Natural killer cell treated with Interleukin-12 subunit alpha and Interleukin-12 subunit beta and Interleukin-15 and Interleukin-18, amount 100 ng/mL, for 72 hours (primary cell): ENCODE measurements at places on chromosomes 1 and 21. TPM values are rescaled to one million over a fixed set of nuclear protein-coding genes. Genes with fewer than 3 reads are reported as not detected.

The CHI3L2 gene
- 30.6 TPM for total RNA-seq

The C8A gene
- total RNA-seq: not detected

The MTARC2 gene
- not detected for total RNA-seq

The C1orf174 gene
- total RNA-seq: 31.0 TPM

The SMAP2 gene
- 158 TPM for total RNA-seq

The KNCN gene
- not detected for total RNA-seq

DNA sequence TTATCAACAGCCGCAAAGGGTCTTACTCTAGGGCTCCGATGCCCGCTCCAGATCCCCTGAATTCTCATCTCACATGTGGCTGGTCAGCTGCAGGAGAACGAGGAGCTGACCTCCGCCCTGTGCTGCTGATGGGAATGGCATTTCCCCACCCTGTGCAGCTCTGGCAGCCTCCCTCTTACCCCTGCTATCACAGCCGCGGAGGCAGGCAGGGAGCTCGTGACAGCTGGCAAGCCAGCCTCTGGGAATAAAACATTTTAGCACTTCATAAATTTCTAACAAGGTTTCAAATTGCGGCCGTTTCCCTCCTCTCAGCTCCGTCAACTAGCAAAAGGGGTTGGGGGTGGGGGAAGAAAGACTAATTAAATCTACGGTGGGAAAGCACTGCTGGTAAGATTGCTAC lies 81.1 kb downstream of the DSCAM start:
- no peak for DNase-seq
- H3K36me3 ChIP-seq: no peaks in the 10 kb centered on the region
- no peak overlapping the region for H3K27ac ChIP-seq
- H3K4me1 ChIP-seq: no peaks in the 10 kb centered on the region

DNA sequence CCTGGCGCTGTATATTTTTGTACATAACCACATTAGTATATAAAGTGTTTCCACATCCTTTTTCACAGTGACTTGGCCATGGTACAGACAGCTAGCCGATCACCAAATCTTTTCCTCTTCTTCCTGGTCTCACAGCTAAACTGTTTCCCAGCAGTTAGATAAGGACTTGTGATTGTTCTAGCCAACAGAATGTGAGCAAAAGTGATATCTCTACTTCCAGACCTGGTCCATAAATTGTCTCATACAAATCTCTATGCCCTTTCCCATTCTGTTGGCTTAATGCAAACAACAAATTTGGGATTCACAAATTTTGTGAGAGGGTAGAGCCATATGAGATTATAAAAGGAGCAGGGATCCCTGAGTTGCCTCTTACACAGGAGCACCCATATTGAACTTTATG lies 19.5 kb downstream of the PAFAH2 start:
- no peak overlapping the region for H3K27ac ChIP-seq
- H3K36me3 ChIP-seq: peaks cover 28% of the 10 kb centered on the region
- no peak for DNase-seq
- no peaks in the 10 kb centered on the region for H3K27me3 ChIP-seq
- H3K4me1 ChIP-seq: peaks cover 28% of the 10 kb centered on the region
- no peak overlapping the region for H3K4me3 ChIP-seq

DNA sequence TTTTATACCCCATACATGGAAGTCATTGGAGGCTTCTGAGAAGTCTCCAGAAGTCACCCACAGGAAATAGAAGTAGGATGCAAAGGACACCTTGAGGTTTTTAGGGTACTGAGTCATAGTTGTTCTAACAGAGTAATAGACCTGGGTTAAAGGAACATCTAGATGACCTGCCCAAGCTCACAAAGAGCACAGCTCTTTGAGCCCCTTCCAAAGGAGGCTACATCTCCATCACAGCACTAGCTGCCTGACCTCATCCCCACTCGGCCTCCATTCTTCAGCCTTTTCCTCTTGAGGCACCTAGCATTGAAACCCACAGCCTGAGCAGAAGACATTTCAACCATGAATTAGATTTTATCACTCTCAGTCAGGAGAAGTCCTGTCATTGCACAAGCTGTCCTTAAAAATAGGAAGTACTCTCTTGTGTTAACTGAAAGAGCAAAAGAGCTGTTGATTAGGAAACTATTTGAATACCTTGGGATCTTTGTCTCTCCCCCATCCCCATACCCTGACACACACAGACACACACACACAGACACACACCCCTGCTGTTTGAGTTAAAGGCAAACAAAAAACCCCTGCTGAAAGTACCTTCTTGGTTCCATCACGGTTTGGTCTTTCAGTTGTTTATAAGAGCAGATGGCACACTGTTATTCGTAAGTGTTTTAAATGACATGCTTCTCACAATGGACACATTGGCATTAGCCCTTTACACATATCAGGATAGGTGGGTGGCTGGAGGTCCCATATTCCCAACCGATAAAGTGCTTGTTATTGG lies 22.2 kb downstream of the MKNK1 start:
- peak overlapping the region; percentile 74 for H3K27ac ChIP-seq
- H3K36me3 ChIP-seq: peaks cover 13% of the 10 kb centered on the region
- peaks cover 31% of the 10 kb centered on the region for H3K4me1 ChIP-seq
- peak overlapping the region; percentile 59 for H3K4me3 ChIP-seq
- peak; percentile 65 for DNase-seq

- peak overlapping the region; percentile 91 for H3K4me3 ChIP-seq
- no peaks in the 10 kb centered on the region for H3K27me3 ChIP-seq
- peaks cover 6% of the 10 kb centered on the region for H3K36me3 ChIP-seq
- DNase-seq: peak; percentile 88
Measured at GRCh38 chr1:32989160-32990050, 24.8 kb upstream of the RNF19B start.

- H3K27ac ChIP-seq: no peak overlapping the region
- H3K36me3 ChIP-seq: no peaks in the 10 kb centered on the region
Measured at GRCh38 chr1:57024855-57025254, 59.0 kb upstream of the C8B start.

DNA sequence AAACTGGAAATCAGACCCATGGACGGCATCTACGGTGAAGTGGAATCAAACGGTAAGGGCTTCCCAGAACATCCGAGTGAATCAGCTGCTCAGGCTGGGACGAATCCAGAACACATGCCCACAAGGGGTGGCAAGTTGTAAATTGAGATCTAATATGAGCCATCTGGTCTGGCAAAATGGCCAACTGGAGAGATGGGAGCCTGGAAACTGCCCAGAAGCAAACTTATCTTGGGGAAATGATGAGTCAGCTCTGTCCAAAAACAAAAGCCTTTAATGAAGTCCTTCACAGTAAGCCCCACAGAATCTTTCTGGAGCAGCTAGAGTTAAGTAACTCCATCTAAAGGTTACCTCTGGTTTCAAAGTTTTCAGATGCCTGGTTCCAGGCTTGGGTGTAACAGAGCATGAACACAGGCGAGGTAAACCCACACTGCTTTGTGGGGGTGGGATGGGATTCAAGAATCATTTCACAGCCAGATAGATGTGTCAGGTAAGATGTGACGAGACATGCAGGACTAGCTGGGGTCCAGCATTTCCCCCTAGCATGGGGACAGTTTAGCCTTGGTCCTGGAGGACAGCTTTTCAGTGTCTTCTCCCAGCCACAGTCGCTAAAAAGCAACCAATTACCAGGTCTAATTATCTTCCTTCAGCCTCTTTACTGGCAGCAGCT lies 10.5 kb upstream of the SRP9 start:
- no peaks in the 10 kb centered on the region for H3K27me3 ChIP-seq
- H3K4me1 ChIP-seq: no peaks in the 10 kb centered on the region
- no peaks in the 10 kb centered on the region for H3K36me3 ChIP-seq
- DNase-seq: no peak

GRCh38 chr21:44920694-44921604 lies at the start of gene ITGB2:
Gene ITGB2 (minus strand): TSS chr21:44920899. CDS start chr21:44910782, 10,117 bp downstream.
- H3K27me3 ChIP-seq: no peaks in the 10 kb centered on the region
- H3K4me3 ChIP-seq: peak within 1 kb of the TSS; percentile 98
- H3K36me3 ChIP-seq: peaks cover 6% of the 10 kb centered on the region
- H3K4me1 ChIP-seq: peaks cover 72% of the 10 kb centered on the region
- DNase-seq: peak; percentile 92

- no peak overlapping the region for H3K4me3 ChIP-seq
- H3K4me1 ChIP-seq: no peaks in the 10 kb centered on the region
- no peaks in the 10 kb centered on the region for H3K27me3 ChIP-seq
- no peaks in the 10 kb centered on the region for H3K36me3 ChIP-seq
- no peak for DNase-seq
Measured at GRCh38 chr1:113662101-113662500, 97.2 kb downstream of the PHTF1 start.

GRCh38 chr1:199728345-199728744 lies 299.2 kb upstream of the NR5A2 start:
- H3K4me3 ChIP-seq: no peak overlapping the region
- peaks cover 36% of the 10 kb centered on the region for H3K27me3 ChIP-seq
- DNase-seq: no peak
- H3K4me1 ChIP-seq: peaks cover 4% of the 10 kb centered on the region

DNA sequence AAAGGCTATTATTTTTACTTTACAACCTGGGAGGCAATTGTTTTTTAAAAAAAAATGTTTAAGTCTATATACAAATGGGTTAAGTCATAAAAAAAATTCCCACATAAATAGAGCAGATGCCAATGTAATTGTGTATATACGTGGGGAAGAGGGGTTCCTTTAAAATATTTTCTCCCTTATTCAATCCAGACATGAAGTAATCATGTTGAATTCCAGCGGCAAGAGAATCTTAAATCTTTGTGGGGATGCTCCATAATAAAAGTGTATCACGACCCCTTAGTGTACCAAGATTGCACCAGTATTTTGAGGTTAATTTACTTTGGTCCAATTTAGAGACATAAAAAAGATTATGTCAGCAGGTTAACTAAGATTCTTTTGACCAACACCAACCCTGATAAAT lies 62.1 kb downstream of the ARID4B start:
- no peaks in the 10 kb centered on the region for H3K27me3 ChIP-seq
- H3K36me3 ChIP-seq: no peaks in the 10 kb centered on the region
- H3K4me1 ChIP-seq: peaks cover 41% of the 10 kb centered on the region
- H3K27ac ChIP-seq: no peak overlapping the region
- no peak overlapping the region for H3K4me3 ChIP-seq

DNA sequence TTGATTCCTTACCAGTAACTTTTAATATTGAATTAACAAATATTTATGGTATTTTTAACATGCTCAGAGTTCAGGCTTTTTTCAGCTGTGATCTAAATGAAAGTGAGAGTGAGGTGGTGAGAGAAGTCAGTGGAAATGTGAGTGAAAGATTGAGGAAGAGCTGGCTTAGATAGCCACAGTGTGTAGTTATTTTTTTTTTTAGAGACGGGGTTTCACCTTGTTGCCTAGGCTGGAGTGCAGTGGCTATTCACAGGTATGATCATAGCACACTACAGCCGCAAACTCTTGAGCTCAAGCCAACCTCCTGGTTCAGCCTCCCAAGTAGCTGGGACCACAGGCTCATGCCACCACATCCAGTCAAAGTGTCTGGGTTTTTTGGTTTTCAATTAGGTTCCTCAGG lies 10.9 kb downstream of the RNF11 start:
- H3K4me1 ChIP-seq: peaks cover 28% of the 10 kb centered on the region
- peak overlapping the region; percentile 11 for H3K27ac ChIP-seq
- no peaks in the 10 kb centered on the region for H3K27me3 ChIP-seq
- H3K36me3 ChIP-seq: no peaks in the 10 kb centered on the region
- no peak overlapping the region for H3K4me3 ChIP-seq

DNA sequence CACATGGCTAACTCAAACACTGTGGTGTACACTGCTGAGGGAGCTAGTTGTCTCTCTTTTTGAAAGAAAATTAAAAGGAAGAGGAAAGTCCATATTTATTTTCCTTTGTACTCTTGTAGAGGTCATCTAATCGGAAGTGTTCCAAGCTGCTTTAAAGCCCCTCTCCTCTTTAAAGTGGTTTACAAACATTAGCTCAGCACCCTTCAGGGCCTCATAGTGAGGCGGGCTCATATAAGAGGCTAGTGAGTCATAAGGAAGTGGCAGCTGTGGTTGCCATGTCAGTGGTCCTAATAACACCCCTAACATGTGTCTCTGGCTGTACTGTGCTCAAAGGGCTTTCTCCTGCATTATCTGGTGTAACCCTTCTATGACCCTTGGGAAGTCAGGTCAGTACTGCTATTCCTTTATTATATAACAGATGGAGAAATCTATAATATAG lies 104.4 kb upstream of the SERBP1 start:
- no peaks in the 10 kb centered on the region for H3K27me3 ChIP-seq
- peak overlapping the region; percentile 48 for H3K27ac ChIP-seq
- peak; percentile 65 for DNase-seq
- H3K4me1 ChIP-seq: peaks cover 15% of the 10 kb centered on the region
- H3K4me3 ChIP-seq: peak overlapping the region; percentile 65

- H3K27me3 ChIP-seq: no peaks in the 10 kb centered on the region
- H3K4me1 ChIP-seq: peaks cover 61% of the 10 kb centered on the region
- no peak overlapping the region for H3K27ac ChIP-seq
- no peak for DNase-seq
- no peaks in the 10 kb centered on the region for H3K36me3 ChIP-seq
- H3K4me3 ChIP-seq: no peak overlapping the region
Measured at GRCh38 chr1:19411612-19412011, 73.7 kb downstream of the CAPZB start.

DNA sequence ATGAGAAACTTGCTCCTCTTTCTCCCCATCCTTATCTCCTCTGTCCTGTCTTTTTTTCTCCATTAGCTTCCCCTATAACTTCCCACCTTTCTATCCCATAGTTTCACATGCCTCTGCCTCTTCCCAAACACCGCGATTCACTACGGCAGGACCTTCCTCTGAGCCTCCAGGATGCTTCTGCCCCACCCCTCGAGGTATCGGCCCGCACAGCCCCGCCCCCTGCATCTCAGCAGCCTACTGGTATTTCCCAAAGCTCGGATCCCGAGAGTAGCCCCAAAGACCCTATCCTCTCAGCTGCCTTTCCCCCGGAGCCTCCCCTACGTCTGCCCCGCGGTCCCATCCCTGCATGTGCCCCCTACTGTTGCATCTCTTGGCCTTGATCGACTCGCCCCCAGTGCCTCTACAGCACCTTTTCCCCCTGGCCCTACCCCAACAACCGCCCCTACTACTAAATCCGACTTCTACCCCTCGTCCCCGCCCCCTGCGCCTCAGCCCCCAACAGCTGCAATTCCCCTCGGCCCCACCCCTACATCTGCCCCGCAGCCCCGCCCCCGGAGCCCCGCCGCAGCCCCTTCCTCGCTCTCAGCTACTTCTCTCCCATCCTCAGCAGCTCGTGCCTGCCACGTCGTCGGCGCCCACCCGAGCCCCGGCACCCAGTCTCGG lies 512 bp downstream of the PIAS3 start:
- peak; percentile 71 for DNase-seq
- H3K4me1 ChIP-seq: peaks cover 11% of the 10 kb centered on the region
- H3K27me3 ChIP-seq: no peaks in the 10 kb centered on the region
- peak overlapping the region; percentile 95 for H3K4me3 ChIP-seq
- H3K36me3 ChIP-seq: peaks cover 10% of the 10 kb centered on the region
- H3K27ac ChIP-seq: peak overlapping the region; percentile 84

GRCh38 chr1:167223144-167224103 lies 2.7 kb downstream of the POU2F1 start:
- DNase-seq: no peak
- H3K4me3 ChIP-seq: peak overlapping the region; percentile 86
- H3K27ac ChIP-seq: peak overlapping the region; percentile 83
- H3K36me3 ChIP-seq: no peaks in the 10 kb centered on the region
- peaks cover 51% of the 10 kb centered on the region for H3K4me1 ChIP-seq

DNA sequence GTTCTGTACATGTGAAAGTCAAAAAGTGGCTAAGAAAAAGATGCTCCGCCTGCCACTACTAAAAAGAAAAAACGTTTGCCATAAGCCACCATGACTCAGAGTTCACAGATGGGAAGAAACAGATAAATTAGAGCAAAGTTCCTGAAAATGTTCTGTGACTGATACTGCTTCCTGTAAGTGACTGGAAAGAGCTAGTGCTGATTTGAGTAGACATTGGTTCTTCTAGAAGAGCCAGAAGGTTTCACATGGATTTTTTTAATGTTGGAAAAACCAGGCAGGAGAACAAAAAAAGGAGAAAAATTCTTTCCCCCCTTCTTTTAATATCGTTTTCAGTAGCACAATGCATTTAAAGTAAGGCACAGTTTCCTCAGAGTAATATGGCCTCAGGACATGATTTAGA lies 221.4 kb downstream of the HLX start:
- peaks cover 13% of the 10 kb centered on the region for H3K36me3 ChIP-seq
